ENCODE measurements at places on chromosomes 12 and 14.

GRCh38 chr12:38911611-38912010 is 6.2 kb upstream of the CPNE8 start:
- H3K4me3 ChIP-seq = no peak overlapping the region
- no peak for DNase-seq
- H3K36me3 ChIP-seq = no peaks in the 10 kb centered on the region
- no peak overlapping the region for H3K27ac ChIP-seq

DNA sequence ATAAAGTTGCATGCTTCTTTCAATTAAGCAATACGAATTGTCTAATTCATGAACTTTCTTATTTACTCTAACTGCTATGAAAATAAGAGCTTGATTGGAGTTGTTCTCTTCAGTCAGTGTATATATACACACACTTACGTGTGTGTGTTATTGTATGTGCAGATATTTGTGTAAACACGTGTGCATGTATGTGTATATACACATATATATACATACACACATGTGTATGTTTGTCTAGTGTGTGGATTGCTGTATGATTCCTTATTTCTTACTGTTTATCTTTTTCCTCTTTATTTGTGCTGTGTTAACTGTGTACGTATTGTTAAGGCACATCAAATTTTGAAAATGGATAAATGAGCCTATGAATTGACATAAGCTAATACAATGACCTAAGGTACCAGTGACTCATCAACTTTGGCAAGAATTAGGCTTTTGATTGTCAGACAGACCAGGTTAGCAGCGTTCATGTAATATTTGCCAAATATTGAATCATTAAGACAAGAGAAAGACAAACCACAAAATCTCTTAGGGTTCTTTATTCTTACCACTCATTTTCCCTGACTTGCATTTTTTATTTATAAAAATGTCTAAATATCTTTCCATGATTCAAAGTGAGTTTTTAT is 423.9 kb downstream of the SOX5 start:
- H3K27me3 ChIP-seq = no peaks in the 10 kb centered on the region
- H3K4me3 ChIP-seq = no peak overlapping the region
- no peak overlapping the region for H3K27ac ChIP-seq
- no peaks in the 10 kb centered on the region for H3K4me1 ChIP-seq
- H3K36me3 ChIP-seq = peaks cover 2% of the 10 kb centered on the region

- H3K36me3 ChIP-seq = peaks cover 3% of the 10 kb centered on the region
- peaks cover 35% of the 10 kb centered on the region for H3K27me3 ChIP-seq
- peak within 1 kb of the TSS; percentile 69 for H3K4me3 ChIP-seq
- H3K4me1 ChIP-seq = no peaks in the 10 kb centered on the region
Measured at GRCh38 chr14:77498120-77498979, at the start of gene ISM2. TSS of gene ISM2 (minus strand) at chr14:77498816. CDS start at chr14:77498793, 23 bp downstream.

GRCh38 chr12:72677846-72678245 is 405.7 kb downstream of the TRHDE start:
- peaks cover 17% of the 10 kb centered on the region for H3K4me1 ChIP-seq
- H3K27me3 ChIP-seq = no peaks in the 10 kb centered on the region
- no peak for DNase-seq
- H3K4me3 ChIP-seq = no peak overlapping the region
- H3K36me3 ChIP-seq = no peaks in the 10 kb centered on the region

- peak overlapping the region; percentile 94 for H3K4me3 ChIP-seq
- peaks cover 10% of the 10 kb centered on the region for H3K4me1 ChIP-seq
- H3K27ac ChIP-seq = peak overlapping the region; percentile 96
- H3K36me3 ChIP-seq = no peaks in the 10 kb centered on the region
- peaks cover 23% of the 10 kb centered on the region for H3K27me3 ChIP-seq
Measured at GRCh38 chr12:70366581-70367257, 629 bp downstream of the KCNMB4 start.
